ENCODE measurements at places on chromosomes 6 and 20. TPM values are rescaled to one million over a fixed set of nuclear protein-coding genes. Genes with fewer than 3 reads are reported as not detected.

The WFDC12 gene
- total RNA-seq: not detected

The BANF2 gene
- not detected for total RNA-seq

The GGTLC1 gene
- not detected for total RNA-seq

DNA sequence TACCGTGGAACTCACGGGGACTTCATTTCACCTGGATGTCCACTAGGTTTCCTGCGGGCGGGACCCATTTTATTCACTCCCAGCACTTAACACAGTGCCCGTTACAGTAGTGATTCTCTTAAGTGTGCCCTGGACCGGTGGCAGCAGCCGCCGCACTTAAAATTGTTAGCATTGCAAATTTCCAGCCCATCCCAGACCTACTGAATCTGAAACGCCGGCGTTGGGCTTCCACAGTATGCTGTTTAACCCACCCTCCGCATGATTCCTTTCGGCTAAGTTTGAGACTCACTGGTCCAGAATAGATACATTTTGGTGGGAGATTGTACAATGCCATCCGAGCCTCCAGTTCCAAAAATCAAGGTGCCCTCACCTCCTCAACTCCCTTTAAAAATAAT, 967 bp downstream of the SMPDL3A start:
- no peak for DNase-seq

DNA sequence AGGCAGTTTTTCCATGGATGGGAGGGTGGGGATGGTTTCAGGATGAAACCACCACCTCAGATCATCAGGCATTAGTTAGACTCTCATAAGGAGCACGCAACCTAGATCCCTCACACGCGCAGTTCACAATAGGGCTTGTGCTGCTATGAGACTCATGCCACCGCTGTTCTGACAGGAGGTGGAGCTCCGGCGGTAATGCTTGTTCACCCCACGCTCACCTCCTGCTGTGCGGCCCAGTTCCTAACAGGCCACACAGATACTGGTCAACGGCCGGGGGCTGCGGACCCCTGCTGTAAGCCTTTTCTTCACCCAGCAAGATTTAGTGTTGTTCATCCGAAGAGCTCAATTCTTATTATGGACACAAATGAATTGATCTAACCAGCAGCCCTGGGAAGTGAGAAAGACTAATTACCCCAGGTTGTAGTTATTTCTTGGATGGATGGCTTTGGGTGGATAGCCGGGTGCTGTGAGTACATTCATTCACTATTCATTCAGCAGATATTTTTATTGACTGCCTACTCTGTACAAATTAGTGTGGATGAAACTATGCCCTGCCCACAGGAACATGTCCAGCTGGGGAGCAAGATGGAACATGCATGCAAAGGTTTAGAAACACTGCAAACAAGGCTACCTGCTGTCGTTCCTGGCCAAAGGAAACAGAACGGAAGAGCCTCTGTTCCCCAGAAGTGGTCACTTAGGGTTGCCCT, 57.2 kb downstream of the RIOK1 start:
- no peak for DNase-seq

- DNase-seq: no peak
Observed at GRCh38 chr6:124541573-124541972, 420.7 kb upstream of the RNF217 start.

DNA sequence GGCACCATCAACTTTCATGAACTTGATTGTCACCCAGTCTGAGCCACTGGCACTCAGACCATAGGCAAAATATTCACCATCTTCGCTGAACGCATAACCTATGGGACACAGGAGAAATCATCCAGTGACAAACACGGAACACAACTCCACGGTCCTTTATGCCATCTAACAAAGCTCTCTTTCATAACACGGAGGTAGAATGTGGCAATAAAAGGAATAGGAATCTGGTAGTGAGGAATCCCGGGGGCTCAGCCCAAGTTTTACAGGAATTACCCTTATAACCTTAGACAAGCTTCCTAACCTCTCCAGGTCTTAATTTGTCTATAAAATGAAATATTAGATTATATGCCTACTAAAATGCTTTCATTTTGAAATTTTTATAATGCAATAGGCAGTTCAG, 29.4 kb downstream of the PREP start:
- DNase-seq: no peak

DNA sequence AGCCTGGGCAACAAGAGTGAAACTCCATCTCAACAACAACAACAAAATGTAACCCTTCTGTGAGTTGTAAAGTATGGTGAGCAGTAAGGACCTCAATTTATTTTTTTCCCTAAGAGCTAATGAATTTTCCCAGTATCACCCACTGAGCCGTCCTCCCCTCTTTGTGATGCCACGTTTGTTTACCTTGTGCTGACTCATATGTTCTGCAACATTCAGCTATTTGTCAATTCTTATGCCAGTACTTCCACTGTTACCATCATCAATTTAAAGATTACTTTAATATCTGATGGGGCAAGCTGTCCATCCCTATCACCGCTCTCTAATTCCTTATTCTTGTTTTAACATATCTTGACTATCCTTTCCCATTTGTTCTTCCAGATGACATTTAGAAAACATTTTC, 37.5 kb downstream of the MAK start:
- DNase-seq: no peak

- DNase-seq: no peak
Observed at GRCh38 chr6:150001295-150002008, 23.9 kb downstream of the RAET1L start.

DNA sequence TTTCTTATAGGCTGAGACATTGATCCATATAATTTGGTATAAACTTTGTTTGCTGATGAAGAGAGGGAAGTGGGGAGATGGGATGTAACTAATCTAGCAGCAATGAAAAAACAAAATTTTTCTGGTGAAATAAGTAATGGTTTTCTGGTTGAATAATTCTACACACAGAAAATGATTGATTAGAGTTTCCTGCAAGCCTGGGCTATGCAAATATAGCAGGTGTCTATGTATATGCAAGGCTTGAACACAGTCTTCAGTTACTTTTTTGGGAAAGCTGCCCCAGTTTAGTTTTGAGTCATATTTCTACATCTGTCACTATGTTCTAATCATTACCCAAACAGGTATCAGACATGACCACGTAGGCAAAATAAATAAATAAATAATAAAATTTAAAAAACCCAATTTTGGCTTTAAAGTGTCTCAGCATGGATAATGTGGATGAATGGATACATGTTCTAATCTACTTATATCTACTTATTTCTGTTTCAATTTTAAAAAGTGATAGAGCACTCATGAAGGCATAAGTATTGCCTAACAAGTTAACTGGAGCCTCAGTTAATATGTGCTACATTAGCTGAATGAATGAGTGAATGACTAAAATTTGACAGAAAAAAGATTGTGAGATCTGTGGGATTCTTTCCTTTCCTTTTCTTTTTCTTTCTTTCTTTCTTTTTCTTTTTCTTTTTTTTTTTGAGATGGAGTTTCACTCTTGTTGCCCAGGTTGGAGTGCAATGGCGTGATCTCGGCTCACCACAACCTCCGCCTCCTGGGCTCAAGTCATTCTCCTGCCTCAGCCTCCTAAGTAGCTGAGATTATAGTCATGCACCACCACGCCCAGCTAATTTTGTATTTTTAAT, 37.2 kb upstream of the TFB1M start:
- DNase-seq: no peak

DNA sequence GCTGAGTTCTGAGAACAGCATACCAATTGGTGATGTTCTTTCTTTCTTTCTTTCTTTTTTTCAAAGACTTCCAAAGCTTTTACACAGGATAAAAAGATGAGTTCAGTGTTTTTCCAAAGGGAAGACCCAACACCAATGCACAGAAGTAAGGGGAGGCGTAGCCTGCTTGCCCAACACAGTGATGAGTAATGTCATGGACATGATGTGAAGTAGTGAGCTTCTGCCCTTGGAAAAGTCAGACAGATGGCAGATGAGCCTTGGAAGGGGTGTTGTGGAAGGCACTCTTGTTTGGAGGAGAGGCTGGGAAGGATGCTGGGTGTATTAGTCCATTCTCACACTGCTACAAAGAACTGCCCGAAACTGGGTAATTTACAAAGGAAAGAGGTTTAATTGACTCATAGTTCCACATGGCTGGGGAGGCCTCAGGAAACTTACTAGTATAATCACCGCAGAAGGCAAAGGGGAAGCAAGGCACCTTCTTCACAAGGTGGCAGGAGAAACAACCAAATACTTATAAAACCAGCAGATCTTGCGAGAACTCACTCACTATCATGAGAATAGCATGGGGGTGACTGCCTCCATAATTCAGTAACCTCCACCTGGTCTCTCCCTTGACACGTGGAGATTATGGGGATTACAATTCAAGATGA, 12.6 kb downstream of the LRP11 start:
- DNase-seq: no peak

GRCh38 chr6:15475872-15476271, 187.0 kb downstream of the DTNBP1 start:
- DNase-seq: no peak

- DNase-seq: no peak
Observed at GRCh38 chr20:45828589-45828988, 1.5 kb upstream of the TNNC2 start.

All from neural crest cell (in vitro differentiated cells).